Sciatic nerve (tissue), 2 donors: ENCODE measurements at places on chromosomes 3 and 15. TPM values are rescaled to one million over a fixed set of nuclear protein-coding genes. Genes with fewer than 3 reads are reported as not detected.

The GOLGA6D gene
- total RNA-seq, result 0.18 TPM

GRCh38 chr3:132343018-132343612 lies 25.9 kb downstream of the ACP3 start:
- DNase-seq, result no peak

DNA sequence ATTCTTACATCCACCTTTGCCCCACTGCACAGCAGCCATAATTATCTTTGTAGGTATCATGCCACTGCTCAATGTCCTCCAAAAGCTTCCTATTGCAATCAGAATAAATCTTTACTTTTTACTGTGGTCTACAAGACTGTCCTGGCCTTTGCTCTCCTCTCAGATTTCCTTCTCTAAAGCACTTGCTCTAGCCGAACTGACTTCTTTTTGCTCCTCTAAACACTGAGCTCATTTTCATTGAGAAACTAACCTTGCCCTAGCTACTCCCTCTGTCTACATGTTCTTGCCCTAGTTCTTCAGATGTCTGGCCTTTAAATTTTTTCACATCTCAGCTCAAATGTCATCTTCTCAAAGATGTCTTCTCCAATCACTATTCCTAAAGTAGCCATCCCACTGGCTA lies 342.8 kb downstream of the TBC1D5 start:
- DNase-seq, result no peak

DNA sequence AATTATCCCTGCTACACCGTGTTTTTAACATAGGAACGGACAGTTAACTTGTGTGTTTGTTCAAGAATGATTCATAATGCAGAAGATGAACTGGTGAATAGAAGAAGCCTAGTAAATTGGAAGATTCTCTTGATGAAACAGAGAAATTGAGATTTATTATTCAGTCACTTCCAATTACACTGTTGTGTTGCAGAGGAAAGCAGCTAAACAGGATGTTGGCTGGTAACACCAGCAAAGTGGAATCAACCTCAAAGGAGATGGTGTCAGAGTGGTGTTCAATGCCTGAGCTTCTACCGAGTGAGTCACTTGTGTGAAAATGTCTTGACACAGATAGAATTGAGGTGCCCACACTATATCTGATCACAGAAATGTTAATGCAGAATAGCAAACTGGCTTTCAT lies 399.6 kb downstream of the LPP start:
- no peak for DNase-seq

GRCh38 chr3:72383883-72384282 lies 464.4 kb downstream of the SHQ1 start:
- no peak for DNase-seq

DNA sequence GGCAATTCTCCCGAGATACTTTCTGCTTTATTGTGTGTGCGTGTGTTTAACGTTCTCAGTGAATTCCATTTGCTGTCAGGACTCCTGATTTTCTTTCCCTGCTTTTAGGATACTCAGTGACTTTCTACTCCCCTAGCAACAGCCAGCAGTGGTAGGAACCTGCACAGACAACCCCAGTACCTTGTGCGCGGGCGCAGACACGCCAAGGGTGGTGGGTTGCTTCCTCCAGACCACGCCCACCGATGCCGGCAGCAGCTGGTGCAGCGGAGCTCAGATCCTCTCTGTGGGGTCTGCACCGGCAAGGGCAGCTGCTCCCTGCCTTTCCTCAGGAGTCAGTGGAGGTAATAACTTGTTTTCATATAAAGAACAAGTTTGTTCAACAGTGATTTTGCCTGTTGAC lies 225.1 kb upstream of the NDN start:
- DNase-seq, result no peak

GRCh38 chr3:16301507-16301906 lies 36.5 kb downstream of the OXNAD1 start:
- DNase-seq, result no peak

The CHRM5 gene
- total RNA-seq, result 0.18 TPM

- DNase-seq, result no peak
These were observed 66.2 kb upstream of the THSD4 start for GRCh38 chr15:71048913-71049675.

The SUCNR1 gene
- total RNA-seq, result 2.5 TPM

The RBP2 gene
- not detected for total RNA-seq

DNA sequence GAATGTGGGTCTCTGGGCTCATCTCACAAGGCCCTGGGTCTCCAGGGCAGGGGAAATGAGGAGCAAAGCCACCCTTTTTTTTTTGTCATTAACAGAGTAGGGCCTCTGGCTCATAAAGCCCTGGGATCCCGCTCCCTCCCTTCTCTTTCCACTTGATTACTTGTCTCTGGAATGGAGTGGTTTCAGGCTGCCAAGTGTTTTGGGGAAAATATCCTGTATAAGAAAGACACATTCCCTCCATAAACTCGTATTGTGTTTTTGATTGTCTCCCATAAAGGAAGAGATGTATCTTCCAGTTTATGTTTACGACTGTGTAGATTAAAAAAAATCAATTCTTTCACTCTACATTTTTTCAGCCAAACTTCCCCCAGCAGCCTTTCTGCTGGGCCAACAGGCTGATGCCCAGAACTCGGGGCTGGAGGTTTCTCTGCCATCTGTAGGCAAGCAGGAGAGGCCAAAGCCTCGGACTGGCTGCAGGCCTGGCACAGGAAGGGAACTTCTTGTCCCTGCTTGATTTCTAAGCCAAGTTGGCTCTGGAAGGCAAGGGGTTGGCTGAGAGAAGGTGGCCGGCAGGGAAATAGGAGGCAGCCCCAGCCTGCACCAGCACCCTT lies 49.4 kb upstream of the INSYN1 start:
- no peak for DNase-seq

- DNase-seq, result no peak
These were observed 46.8 kb downstream of the MYO5A start for GRCh38 chr15:52481915-52482314.

The PLSCR2 gene
- total RNA-seq, result 0.71 TPM

The AP3B2 gene
- total RNA-seq, result 2.4 TPM

GRCh38 chr3:128277378-128278069 lies 124.2 kb downstream of the EEFSEC start:
- no peak for DNase-seq

DNA sequence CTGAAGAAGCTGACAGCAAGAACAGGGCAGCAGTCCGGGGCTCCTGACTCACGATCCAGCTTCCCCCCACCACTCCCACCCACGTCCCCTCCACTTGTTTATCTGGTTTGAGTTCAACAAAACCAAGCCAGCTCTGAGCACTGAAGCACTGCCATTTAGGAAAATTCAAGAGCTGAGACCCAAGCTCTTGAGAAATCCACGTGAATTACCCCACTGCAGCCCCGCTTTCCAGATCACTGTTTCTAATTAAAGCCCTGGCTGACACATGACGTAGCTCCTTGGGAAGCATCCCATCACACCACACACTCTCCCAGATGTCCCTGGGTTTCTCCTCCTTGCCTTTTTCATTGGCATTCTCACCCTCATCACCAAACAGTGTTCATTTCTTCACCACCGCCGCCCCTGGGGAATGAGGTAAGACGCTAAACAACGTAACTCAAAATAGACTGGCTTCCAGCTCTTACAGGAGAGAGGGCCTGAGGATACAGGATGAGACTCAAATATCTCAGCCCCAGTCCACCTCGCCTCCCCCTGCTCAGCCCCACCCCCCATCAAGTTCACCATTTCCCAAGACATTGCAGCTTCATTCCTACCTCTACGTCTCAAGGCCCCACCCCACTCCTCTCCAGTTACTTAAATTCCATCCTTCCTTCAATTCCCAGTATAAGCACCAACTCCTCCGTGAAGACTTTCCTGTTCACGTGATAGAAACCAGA lies 95.4 kb downstream of the SRGAP3 start:
- peak; percentile 73 for DNase-seq

- DNase-seq, result no peak
These were observed 122.8 kb upstream of the LPP start for GRCh38 chr3:188031121-188031520.

The TSC22D2 gene
- 30.6 TPM for total RNA-seq

DNA sequence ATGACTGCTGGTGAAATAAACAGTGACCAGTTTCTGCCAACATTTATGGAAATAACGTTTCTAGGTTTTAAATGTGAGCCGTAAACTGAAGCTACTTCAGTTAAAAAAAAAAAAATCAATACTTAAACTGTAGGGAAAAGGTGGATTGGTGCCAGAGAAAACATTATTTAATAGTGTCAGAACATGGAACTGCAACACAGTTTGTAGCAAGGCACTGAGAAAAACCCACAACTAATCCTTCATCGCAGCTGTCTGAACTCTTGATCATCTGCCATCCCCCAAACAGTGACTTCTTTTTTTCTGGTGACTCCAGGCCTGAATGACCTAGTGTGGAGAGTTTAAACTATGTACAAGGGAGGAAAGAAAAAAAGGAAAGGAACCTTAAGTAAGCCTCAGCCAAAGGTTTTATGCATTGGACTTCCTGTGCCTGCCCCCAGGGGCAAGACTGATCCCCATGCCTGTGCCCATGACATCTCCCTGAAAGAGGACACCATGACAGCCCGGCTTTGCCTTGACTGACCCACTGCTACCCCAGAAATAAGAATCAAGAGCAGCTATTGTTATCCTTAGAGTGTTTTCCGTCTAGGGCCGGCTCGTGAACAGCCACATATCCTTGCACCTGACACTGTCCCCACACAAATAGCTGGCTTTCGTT lies 33.1 kb downstream of the CRTAP start:
- no peak for DNase-seq

The PPARG gene
- total RNA-seq, result 37.8 TPM

GRCh38 chr3:183862610-183863009 lies 22.1 kb downstream of the PARL start:
- DNase-seq, result no peak

The MYD88 gene
- total RNA-seq, result 25.0 TPM

DNA sequence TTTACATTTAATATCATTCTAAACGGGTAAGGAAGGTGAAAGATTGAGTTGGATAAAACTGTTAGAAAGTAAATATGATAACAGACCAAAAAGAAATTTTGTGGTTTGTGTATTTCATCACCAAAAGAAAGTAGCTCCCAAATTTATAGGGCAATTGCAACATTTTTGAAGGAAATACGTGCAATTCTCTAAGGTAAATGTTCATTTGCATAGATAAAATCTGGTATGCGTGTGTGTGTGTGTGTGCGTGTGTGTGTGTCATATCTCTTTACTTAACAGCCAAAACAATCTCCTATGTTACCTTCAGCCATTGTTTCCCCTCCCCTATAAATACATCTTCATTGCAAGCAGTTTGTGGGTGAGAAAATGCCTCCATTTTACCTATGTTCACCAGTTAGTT lies 208.4 kb downstream of the TNIK start:
- DNase-seq, result no peak

- no peak for DNase-seq
These were observed 14.6 kb upstream of the PLA2G4E start for GRCh38 chr15:42035435-42035761.

DNA sequence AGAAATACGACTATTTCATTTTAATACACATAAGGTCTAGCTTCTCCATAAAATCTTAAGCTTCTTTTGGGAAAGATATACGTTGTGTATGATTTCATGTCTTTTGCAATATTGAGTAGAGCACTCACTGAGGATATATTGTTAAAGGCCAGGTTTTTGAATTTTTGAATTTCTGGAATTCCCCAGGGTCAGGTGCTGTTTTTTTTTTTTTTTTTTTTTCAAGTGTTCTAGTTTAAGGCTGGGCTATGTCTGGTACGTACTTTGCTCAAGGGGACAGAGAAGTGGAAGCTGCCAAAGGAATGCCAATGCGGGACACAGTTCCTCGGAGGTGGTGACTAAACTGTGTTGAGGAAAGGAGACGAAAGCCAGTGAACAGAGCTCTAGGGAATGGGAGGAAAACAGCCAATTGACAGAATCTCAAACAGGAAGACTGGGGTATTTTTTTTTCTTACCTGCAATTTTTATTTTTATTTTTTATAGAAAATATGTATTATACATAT lies 510.5 kb upstream of the CBLB start:
- no peak for DNase-seq

- no peak for DNase-seq
These were observed 52.9 kb upstream of the LIMD1 start for GRCh38 chr3:45541326-45542321.

The FETUB gene
- not detected for total RNA-seq

The WDR72 gene
- total RNA-seq, result not detected

DNA sequence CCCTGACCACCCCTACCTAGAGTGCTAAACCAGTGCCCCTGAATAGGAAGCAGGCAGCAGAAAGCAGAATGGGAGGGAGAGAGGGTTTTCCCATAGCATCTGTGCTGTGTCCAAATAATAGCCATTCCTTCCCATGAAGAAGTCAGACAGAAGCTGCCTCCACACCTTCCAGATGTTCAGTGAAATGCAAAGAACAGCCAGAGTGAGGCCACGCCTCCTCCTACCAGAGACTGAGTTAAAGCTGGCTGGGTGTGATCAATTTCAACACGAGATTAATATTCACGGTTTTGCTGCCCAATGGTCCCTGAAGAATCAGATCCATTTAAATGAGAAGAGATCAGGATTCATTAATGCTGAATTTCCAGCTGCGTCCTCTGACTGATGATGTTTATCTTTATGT lies 111.8 kb downstream of the SRGAP3 start:
- no peak for DNase-seq

- no peak for DNase-seq
These were observed 17.7 kb downstream of the MYNN start for GRCh38 chr3:169790687-169791429.
